ENCODE measurements at places on chromosomes 12 and 14.
A peak's percentile ranks its signal among the peaks of the same experiment; 100 is the strongest.

DNA sequence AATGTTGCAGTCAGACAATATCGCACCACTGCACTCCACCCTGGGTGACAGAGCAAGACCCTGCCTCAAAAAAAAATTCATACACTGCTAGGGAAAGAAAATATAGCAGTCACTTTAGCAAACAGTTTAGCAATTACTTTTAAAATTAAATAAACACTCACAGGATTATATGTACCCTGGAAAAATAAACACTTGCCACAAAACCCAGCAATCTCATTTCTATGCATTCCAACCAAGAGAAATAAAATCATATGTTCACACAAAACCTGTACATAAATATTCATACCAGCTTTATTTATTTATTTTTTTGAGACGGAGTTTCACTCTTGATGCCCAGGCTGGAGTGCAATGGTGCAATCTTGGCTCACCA, 20.2 kb downstream of the ATXN2 start:
- DNase-seq: no peak

DNA sequence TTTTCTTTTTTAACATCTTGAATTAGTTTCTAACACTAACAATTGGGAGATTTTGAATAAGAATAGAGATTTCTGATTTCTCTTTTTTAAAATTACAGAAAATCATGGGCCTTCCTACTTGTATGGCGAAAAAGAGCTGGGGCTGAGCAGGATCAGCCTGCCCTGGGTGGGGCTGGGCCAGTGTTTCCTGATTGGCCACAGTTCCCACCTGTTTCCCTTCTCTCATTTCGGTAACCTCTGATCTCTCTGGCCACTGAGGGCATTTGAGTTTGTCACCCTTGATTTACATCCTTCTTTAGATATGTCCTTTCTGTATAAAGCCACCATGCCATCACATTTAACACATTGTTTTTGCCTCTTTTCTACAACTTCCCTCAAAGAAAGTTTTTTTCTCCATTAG, 254.2 kb downstream of the ZFP36L1 start:
- DNase-seq: no peak

DNA sequence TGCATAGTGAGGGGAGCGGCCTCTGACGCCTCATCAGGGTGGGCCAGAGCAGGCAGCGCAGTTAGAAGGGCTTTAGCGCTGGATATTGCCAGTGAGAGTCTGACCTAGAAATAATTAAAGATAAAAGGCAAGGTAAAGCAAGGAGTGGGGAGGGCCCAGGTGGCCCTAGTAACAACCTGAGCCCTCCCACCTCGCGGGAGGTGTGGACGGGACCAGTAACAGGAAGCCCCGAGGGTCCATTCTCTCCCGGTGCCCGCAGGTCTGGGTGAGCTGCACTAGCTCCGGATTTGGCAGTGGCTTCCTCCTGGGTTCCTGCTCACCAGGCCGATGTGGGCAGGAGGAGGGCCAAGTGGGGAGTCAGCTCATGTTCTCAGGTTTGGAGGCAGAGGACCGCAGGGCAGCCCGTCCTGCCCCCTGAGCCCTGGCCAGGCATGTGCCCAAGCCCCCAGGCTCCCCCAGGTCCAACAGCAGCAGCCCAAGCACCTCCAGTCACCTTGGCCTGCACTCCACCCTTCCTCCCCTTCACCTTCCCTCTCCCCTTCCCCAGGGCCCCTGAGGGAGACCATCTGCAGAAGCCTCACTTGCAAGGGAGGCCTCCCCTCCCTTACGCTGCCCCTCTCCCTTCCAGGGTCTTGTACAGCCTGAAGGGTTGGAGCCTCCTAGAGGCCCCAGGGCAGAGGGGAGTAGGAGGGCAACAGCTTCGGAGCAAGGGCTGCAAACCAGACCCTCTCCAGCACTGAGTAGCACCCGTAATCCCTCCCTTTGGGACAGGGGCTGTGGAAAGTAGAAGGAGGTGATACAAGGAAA, 144.3 kb upstream of the FKBP4 start:
- DNase-seq: no peak

DNA sequence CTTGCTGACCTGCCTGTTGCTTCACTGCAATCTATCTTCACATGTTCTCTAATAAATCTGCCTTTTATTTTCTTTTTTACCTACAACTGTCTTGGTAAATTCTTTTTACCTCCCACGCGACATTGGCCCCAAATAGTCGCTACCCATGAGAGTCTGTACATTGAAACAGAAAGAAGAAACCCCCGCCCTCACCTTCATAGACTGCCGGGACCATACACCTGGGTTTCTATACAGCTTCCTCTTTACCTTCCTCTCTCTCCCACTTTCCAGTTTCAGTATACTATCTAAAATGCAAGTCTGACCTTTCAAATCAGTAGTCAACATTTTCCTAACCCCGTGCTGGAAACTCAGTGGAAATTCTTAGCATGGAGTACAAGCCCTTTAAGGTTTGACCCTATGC, 4.8 kb downstream of the SLC8A3 start:
- no peak for DNase-seq

- DNase-seq: no peak
Measured at GRCh38 chr12:31843398-31844095, 114.7 kb upstream of the AMN1 start.

- no peak for DNase-seq
Measured at GRCh38 chr12:5612556-5613410, 180.9 kb downstream of the NTF3 start.

DNA sequence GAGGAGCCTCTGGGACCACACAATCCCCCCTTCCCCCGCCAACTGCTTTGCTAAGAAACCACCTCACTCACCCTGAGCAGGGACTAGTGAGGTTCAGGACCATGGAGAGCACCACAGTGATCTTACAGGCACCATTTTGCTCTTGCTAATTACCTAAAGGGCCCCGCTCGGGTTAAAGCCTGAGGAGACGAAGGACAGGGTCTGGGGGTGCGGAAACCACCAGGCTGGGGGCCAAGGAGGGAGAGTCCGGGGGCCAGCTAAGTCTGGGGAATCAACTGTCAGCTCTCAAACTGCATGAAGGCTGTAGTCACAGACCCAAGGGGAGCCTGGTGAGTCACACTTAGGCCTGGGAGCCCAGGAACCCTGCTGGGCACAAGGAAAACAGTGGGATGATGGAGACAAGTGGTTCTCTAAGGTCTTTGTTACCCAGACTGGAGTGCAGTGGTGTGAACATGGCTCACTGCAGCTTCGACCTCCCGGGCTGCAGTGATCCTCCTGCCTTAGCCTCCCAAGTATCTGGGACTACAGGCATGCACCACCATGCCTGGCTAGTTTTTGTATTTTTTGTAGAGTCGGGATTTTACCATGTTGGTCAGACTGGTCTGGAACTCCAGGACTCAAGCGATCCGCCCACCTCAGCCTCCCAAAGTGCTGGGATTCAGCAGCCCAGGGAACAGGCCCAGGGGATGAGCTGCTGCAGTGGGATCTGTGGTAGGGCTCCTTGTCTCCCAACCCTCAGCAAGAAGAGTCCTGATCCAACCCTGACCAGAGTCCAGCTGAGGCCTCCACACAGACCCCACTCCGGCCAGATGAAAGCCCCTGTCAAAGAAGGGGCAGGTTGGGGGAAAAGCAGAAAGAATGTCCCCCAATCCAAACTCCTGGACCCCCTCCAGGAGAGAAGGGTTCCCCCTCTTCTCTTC, 98.8 kb downstream of the CALM1 start:
- DNase-seq: no peak

GRCh38 chr14:32224737-32225377, 21.8 kb upstream of the RNU6-8 start:
- DNase-seq: no peak

DNA sequence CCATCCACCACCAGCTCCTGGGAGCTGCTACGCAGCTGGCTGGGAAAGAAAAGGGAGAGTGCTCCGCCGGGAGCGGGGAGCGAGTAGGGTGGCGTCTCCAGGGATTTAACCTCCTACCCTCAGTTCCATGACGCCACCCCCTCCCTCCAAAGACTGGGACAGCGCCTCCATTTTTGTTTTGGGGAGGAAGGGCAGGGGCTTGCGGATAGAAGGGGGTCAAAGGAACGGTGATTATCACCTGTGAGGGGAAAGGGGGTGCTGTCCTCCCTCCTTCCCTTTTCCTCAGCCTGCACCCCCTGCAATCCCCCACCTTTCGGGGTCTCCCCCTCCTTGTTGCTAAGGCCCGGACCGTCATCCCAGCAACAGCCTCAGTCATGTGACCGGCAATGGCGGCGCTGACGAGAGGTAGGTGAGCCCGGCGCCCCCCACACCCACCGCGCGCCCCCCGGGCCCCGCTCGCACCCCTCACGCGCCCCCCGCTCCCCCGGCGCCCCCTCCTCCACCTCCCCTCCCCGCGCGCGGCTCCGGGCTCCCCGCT, at the start of gene DTX3:
DTX3 (plus strand) TSS at position 371 of the 538 bp plus-strand sequence. CDS start 1,694 bp downstream, outside the sequence.
- no peak for DNase-seq

DNA sequence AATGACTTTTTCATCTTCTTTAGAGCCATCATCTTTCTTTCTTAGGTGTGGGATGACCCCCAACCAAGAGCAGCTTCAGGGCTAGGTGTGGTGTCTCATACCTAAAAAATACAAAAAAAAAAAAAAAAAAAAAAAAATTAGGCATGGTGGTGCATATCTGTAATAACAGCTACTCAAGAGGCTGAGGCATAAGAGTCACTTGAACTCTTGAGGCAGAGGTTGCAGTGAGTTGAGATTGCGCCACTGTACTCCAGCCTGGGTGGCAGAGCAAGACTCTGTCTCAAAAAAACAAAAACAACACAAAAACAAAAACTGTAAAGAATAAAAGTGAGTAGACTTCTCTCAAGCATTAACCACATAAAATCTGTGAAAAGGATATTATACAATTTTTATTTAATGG, 8.0 kb upstream of the ATF7IP start:
- DNase-seq: no peak

DNA sequence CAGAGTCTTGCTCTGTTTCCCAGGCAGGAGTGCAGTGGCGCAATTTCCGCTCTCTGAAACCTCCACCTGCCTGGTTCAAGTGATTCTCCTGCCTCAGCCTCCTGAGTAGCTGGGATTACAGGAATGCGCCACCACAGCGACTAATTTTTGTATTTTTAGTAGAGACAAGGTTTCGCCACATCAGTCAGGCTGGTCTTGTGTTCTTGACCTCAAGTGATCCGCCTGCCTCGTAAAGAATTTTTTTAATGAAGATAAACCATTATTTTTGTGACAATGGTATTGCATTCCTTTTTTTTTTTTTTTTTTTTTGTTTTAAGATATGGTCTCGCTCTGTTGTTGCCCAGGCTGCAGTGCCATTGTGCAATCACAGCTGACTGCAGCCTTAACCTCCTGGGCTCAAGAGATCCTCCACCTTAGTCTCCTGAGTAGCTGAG, 25.8 kb downstream of the ACVR1B start:
- DNase-seq: no peak

- DNase-seq: no peak
Measured at GRCh38 chr12:8622646-8623045, 10.0 kb upstream of the AICDA start.

DNA sequence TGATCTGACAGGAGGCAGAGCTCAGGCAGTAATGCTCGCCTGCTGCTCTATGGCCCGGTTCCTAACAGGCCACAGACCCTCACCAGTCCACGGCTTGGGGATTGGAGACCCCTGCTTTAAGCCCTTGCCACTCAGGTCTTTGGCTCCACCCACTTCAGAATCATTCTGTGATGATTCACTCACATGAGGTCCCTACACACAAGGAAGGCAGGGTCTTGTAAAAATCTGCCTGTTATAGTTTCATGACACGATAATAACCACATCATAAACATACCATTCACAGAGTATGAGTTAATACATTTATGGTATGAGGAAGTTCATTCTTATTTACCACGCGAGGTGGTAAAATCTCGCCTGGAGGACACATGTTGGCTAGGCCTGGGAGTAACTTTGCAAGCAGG, 29.0 kb upstream of the MAX start:
- no peak for DNase-seq

DNA sequence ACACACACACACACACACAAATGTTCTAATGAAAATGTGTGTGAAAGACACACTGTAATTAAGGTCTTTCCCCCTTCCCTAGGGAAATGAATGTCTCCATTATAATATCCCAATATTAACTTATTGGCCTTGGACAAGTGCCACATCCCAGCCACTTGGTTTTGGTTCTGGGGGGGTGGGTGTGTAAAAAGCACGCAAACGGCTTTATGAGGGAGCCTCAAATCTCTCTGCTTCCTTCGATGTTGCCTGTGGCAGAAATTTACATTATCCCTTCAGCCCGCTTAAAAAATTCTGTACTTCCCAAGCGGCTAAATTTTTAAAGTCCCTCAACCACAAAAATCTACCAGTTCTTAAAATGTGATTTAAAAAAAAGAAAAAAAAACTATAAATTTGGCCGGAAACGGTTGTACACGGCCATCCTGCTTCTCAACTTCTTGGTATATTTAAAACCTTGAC, 432 bp downstream of the C14orf93 start:
- DNase-seq: no peak

- DNase-seq: no peak
Measured at GRCh38 chr14:25406818-25407217, 356.9 kb upstream of the STXBP6 start.

GRCh38 chr12:116520801-116521471, 38.2 kb upstream of the MAP1LC3B2 start:
- DNase-seq: no peak

DNA sequence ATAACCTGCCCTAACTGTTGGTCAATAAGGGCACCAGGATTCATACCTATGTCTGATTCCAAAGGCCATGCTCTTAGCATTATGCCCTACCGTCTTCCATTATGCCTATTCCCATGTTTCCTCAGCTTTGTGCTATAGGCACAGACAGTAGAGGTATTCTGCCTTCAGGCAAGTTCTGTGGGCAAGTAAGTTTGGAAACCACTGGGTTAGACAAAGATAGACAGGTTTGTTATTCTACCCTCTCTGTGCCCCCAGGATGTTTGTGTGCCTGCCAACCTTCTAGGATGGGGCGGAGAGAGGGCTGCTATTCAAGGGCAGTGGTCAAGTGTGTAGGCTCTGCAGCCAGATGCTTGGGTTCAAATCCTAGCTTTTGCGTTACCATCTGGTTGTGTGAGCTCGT, 4.6 kb downstream of the RAPGEF3 start:
- DNase-seq: no peak

GRCh38 chr12:120689397-120690082, 2.6 kb downstream of the MLEC start:
- DNase-seq: no peak

GRCh38 chr12:32273712-32274111, 125.6 kb upstream of the FGD4 start:
- DNase-seq: peak; percentile 12

- no peak for DNase-seq
Measured at GRCh38 chr12:117881517-117881916, 87.3 kb downstream of the KSR2 start.

- no peak for DNase-seq
Measured at GRCh38 chr12:95549392-95550084, 1.7 kb downstream of the USP44 start.

- no peak for DNase-seq
Measured at GRCh38 chr14:51529736-51530135, 122.0 kb upstream of the FRMD6 start.

- DNase-seq: no peak
Measured at GRCh38 chr14:28831126-28831525, 64.5 kb downstream of the FOXG1 start.

DNA sequence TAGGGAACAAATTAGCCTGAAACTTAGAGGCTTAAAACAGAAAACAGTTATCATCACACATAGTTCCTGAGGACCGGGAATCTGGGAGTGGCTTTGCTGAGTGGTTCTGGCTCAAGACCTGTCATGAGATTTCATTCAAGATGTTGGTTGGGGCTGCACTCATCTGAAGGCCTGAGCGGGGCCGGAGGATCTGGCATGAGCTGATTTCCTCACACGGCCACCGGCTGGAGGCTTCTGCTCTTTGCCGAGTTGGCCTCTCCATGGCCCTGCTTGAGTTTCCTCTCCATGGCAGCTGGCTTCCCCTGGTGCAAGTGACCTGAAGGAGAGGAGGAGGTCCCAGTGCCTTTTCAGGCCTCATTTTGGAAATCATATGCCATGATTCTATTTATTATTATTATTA, 128.1 kb downstream of the PAPOLA start:
- no peak for DNase-seq
